ENCODE measurements at places on chromosomes 2 and 18. TPM values are rescaled to one million over a fixed set of nuclear protein-coding genes. Genes with fewer than 3 reads are reported as not detected.

The SEMA4F gene
- total RNA-seq, result 4.1 TPM

The NTSR2 gene
- not detected for total RNA-seq

The MITD1 gene
- total RNA-seq, result 25.7 TPM

The COL3A1 gene
- total RNA-seq, result 5,666 TPM

The PIK3C3 gene
- 55.2 TPM for total RNA-seq
